Stimulated activated CD4-positive, alpha-beta T cell treated with anti-CD3 and anti-CD28 coated beads, Interleukin-1b, Interleukin-23, amount 100 ng/mL, for 48 hours (primary cell): ENCODE measurements at places on chromosomes 11 and 22.

GRCh38 chr11:77789731-77790476 lies 30.6 kb downstream of the RSF1 start:
- DNase-seq, result no peak

- no peak for DNase-seq
Measured at GRCh38 chr11:116792869-116793771, 1.4 kb upstream of the APOA5 start.

DNA sequence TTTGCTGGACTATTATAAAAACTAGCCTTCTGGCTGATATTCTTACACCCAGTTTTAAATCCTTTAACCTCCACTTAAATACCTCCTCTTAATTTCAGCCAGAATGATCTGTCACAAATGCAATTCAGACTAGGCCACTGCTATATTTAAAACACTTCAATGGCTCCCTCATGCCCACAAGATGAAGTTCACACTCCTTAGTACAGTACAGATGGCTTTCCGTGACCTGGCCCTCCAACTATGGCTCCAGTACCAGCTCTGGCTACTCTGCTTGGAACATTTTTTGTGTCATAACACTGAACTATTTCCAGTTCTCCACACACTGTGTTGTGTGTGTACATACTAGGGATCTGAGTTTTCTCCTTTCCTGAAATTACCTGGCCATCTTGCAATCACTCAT lies 353.4 kb downstream of the SOX6 start:
- no peak for DNase-seq

GRCh38 chr11:68380786-68381622 lies 68.6 kb downstream of the LRP5 start:
- DNase-seq, result no peak

GRCh38 chr11:78132475-78132874 lies 7.0 kb downstream of the ALG8 start:
- no peak for DNase-seq

DNA sequence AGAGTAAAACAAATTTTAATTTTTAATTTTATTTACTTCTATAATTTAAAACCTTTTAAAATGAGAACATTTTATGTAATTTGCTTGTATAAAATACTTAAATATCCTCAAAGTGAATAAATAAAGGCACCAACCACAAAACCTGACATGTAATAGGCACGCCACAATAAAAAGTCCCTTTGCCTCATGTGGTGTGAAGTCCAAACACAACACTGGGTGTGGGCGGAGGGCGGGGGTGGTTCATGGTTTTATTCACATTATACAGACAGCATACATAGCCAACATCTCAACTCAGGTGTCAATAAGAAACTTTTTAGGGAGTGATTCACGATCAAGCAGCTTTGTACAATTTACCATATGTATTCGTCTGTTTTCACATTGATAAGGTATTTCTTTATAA lies 107.9 kb downstream of the ANO3 start:
- DNase-seq, result no peak

- DNase-seq, result no peak
Measured at GRCh38 chr11:3230636-3231549, 1.3 kb downstream of the MRGPRE start.

- no peak for DNase-seq
Measured at GRCh38 chr11:58580311-58580710, 1.4 kb downstream of the ZFP91 start.

DNA sequence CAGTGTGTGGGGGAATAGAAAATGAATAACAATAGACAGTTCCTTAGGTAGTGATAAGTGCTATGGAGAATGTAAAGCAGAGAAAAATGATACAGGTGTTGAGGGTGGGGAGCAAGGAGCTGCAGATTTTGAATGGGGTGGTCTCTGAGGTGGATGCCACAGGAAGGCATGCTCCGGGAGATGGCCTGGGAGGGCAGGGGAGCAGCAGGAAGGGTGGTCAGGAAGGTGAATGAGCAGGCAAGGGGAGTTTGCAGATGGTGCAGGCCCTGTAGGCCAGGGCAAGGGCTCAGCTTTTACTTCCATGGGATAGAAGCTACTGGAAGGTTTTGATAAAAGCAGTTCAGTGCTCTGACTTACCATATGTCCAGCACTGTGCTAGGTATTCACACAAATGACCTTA lies 44.8 kb downstream of the FDX1 start:
- DNase-seq, result no peak

- no peak for DNase-seq
Measured at GRCh38 chr11:74687237-74688023, 43.8 kb downstream of the CHRDL2 start.

DNA sequence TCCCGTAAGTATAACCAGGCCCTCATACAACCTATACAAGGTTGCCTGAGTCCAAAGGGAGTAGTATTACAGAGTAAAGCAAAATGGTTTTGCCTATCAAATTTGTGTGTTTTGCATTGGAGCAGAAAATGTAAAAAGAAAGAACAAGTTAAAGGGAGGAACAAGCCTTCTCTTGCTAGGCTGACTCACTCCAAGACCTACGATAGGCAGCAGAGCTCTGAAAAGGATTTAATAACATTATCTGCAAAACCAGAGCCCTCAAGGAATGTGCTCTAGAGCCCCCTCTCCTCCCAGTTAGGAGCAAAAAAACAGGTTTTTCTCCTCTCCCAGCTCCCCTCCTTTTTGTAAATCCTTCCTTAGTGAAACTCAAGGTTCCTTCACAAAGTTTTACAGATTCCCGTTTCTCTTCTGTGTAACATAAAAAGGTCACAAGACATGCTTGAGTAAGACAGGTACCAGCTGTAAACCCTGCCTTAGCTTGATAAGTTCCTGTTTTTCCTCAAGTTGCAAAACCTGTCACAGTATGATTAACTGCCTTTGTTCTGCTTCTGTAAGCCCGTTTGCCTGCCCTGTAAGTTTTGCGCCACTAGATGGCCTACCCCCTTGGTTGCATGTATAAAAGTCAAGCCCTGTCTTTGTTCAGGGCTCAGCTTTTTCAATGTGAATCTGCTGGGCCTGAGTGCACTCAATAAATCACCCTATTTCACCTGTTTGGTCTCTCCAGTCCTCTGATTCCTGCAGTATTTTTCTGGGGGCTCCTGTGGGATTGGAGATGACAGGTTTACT lies 498.2 kb downstream of the KCNA4 start:
- no peak for DNase-seq

GRCh38 chr11:115425816-115426215 lies 78.4 kb downstream of the CADM1 start:
- no peak for DNase-seq

- DNase-seq, result no peak
Measured at GRCh38 chr11:65216830-65217229, 35.1 kb downstream of the CAPN1 start.

- no peak for DNase-seq
Measured at GRCh38 chr11:126363706-126364248, 8.3 kb downstream of the ST3GAL4 start.

GRCh38 chr22:42682113-42682851 lies 33.1 kb upstream of the CYB5R3 start:
- no peak for DNase-seq

DNA sequence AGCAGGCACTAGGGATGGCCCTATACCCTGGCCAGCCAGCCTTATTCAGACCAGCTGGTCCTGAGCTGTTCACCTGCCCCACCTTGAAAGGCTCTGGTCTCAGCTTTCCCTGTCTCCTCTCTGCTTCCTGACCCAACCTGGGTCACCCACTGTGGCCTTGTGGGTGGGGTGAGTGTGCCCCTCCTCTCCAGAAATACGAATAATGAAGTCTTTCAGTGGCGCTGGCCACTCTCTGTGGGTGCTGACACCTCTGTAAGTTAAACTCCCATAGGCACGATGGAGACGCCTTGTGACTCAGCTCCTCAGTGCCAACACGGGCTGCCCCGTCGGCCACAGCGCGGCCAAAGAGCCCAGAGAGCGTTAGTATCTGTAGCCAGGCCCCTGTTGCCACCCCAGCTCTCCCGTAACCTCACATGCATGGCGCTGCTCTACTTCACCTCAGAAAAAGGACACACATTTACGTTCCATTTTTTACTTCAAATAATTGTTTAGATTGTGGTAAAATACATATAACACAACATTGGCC lies 74.6 kb upstream of the SEPTIN5 start:
- no peak for DNase-seq

GRCh38 chr11:10373929-10374328 lies 69.1 kb downstream of the ADM start:
- DNase-seq, result no peak

GRCh38 chr11:78019808-78020207 lies 3.3 kb downstream of the KCTD14 start:
- no peak for DNase-seq
